Stimulated activated CD4-positive, alpha-beta T cell treated with anti-CD3 and anti-CD28 coated beads, Interleukin-1b, Interleukin-23, amount 100 ng/mL, for 4 hours (primary cell): ENCODE measurements at places on chromosomes 13 and 19.

GRCh38 chr19:6464070-6464873 lies at the start of gene CRB3:
CRB3 (plus strand) TSS chr19:6464271; CDS start chr19:6464702, 431 bp downstream.
- peak; percentile 49 for DNase-seq

DNA sequence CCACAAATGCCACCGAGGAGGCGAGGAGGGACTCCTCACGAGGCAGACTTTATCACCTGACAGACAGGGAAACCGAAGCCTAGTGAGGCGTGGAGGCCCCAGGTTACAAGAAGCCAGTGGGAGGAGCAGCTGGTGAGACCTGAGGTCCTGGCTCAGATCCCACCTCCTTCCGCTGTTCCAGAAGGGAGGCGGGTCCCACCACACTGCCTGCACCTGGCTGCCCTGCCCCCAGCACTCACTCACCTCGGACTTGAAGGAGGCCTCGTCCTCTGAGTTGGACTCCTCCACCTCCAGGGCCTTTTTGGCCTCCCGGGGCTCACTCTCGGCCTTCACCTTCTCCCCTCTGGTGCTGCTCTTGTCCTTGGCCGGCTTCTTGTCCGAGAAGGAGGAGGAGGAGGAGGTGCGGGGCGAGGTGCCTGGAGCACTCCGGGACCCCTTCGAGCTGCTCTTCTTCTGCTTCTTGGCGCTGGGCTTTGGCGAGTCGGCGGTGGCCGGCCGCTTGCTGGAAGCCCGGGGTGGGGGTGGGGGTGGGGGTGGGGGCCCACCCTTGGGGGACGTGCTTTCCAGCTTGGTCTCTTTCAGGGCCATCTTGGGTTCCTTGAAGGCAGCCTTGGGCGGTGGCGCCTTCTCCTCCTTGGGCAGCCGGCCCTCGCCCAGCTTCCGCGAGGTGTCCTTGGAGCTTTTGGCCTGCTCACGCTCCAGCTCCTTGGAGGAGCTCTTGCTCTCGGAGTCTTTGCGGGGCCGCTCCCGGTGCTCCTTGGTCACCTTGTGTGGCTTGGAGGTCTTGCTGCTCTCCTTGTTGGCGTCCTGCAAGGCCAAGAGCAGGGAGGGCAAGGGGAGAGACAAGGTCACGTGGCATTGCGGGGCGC lies 57.7 kb downstream of the MLLT1 start:
- DNase-seq, result no peak

DNA sequence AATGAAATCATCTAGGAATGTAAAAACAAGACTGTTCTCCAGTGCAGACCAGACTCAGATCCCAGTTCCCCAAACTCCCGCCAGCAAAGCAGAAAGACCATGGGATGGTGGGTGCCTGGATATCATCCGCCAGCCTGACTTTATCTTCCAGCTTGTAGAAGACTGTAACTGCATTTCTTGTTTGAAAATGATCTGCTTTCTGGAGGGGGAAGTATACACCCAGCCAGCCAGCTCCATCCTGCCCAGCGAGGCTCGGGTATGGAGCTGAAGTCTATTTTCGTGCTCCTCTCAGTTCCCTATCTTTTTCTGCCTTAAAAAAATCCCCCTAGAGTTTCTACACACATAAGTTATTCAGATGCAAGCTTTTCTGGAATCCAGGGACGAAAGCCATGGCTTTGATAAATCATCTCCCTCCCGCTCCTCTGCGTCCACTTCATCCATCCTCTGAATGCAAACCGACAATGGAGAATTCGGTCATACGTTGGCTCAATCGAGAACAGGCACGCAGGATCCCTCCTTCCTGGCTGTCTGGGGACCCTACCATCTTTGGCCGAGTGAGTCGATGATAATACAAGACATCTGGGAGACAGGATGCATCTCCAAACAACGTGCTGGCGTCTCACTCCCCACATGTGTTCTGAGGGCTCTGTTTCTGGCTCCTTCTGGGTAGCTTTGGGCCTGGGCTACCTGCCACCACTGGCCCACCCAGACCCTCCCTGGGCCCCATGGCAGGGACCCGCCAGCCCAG lies 31.2 kb downstream of the CEBPG start:
- DNase-seq, result no peak

DNA sequence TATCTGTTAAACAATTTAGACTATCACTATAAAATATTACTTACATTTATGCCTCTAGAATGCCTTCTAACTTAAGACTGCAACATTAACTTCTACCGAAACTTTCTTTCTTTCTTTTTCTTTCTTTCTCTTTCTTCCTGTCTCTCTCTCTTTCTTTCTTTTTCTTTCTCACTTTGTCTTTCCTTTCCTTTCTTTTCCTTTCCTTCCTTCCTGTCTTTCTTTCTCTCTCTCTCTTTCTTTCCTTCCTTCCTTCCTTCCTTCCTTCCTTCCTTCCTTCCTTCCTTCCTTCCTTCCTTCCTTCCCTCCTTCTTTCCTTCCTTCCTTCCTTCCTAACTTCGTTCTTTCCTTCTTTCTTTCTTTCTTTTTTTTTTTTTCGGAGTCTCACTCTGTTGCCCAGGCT lies 1071.9 kb upstream of the ATXN8OS start:
- DNase-seq, result no peak

DNA sequence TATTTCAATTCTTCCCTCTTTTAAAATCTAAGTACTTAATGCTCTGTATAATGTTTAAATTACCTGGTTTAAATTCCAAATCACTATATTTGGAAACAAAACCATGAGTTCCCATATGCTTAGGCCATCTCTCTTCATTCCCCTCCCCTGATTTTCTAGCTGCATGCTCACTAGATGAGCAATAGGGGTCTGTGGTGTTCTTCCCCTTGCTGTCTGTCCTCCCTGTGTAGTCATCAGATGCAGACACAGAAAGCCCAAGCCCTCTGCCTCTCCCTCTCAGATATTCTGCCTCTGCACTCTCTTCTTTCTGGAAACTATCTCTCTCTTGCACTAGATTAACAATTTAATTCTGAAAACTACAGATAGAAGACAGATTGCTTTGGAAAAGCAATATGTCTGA lies 1730.2 kb downstream of the OLFM4 start:
- no peak for DNase-seq

- DNase-seq, result no peak
These were observed 1.3 kb upstream of the PTBP1 start for GRCh38 chr19:795691-796581.

DNA sequence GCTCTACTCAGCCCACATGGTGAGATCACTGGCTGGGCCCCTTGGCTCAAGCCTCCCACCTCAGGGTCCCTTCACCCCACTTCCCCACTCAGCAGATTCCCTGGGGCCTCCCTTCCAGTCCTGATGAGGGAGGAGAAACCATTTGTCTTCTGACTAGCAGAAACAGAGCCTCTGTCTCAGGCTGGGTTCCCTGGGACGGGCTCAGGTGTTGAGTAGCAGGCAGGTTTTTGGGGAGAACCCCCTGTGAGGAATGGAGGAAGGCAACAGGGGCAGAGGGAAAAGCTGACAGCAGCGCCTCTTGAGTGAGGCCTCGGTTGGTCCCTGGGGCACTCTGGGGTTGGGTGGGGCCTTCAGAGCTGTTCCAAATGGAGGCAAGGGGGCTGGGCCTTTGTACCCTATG lies 452.2 kb downstream of the TSHZ3 start:
- no peak for DNase-seq

DNA sequence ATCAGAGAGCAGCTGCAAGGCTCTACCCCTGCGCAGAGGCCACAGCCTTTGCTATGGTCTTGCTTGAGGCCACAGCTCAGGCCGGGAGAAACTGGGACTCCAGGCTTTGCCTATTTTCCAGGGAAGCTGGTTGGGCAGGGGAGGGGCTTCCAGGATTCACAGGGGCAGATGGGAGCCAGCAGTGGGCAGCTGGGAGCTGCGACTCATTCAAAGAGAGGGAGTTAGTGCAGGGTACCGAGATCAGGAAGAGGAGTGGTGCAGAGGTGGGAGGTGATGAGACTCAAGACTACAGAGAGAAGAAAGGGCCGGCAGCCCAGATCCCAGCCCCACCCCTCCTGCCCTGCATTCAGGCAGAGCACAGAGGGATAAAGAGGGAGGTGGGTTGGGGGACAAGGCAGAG lies 12.1 kb downstream of the ADGRE5 start:
- no peak for DNase-seq

DNA sequence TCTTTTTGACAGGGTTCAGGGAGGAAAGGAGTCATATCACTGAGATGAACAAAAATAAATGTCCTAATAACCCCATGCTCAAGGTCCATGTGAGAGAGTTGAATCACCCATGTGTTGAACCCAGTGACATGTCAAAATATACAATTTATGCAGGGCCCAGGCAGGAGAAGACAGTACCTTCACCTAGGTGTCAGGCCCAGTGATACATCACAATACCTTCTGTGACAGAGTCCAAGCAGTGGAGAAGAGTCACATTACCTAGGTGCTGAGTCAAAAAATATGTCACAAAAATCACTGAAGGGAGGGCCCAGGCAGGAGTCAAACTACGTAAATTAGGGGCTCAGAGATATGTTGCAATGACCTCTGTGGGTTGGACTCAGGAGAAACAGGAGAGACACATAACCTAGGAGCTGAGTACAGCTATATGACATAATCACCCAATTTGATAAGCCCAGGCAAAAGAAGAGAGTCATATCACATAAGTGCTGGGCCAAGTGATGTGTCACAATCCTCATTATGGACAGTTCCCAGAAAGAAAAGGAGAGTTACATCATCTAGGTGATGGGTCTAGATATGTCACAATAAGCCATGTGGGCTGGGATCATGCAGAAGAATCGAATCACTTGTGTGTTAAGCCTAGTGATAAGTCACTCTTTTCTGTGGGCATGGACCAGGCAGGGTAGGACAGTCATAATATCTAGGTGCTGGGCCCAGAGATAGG lies 13.8 kb upstream of the ZNF724 start:
- DNase-seq, result no peak
